Motor neuron (in vitro differentiated cells): ENCODE measurements at places on chromosomes 5 and 9.

- no peak for ATAC-seq
These were observed 6.1 kb downstream of the TJP2 start for GRCh38 chr9:69180200-69180599.

DNA sequence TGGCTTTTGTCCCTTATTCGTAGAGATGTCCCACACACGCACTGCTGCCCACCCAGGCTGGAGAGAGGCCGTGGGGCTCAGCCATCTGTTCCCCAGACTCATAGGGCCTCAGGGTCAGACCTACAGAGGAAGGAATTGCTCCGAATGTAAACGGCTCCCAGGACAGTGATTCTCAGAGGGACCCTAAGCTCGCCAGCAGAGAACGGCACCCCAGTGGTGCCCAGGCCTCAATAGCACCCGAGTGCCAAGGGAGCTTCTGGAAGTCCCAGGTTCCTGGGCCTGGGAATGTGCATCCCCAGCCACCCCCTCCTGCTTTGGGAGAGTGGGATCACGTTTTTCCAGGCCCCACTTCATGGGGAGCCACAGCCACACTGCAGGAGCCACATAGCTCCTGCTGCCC lies 32.9 kb upstream of the CNOT6 start:
- no peak for ATAC-seq

DNA sequence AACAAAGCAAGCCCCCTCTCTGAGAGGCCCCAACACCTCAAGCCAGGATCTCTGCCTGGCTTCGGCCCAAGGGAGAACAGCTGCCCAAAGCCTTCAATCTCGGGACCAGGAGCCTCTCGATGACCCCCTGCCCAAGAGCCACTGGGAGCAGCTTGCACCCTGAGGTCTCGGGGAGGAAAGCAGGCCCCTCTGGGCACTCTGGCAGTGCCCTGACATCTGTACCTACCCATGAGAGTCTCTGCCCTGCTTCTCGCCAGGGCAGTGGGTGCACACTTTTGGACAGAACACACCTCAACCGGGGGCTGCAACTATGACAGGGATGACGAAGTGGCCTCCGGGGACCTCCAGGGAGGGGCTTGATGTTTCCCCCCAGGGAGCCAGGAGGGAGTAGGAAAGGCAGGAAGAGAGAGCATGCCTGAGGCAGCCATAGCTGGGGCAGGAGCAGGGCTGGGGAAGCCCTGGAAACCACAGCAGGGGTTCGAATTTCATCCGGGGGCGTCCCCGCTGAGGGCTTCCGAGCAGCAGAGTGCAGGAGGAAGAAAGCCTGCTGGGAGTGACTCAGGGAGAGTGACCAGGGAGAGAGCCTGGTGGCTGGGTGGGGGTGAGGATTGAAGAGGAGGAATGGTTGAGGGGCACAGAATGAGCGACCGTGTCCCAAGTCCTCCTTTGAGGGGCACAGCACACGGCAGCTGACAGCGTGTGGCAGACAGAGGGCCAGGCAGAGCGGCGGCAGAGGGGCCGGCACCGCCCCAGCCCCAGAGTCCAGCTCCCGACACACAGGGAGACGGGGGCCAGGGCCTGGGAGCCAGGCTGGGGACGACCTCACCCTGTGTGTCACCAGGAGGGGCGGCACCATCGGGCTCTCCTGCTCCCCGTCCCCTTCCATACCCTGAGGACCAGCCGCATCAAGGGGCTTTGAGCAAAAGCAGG lies 1.8 kb downstream of the LPCAT1 start:
- ATAC-seq: no peak

DNA sequence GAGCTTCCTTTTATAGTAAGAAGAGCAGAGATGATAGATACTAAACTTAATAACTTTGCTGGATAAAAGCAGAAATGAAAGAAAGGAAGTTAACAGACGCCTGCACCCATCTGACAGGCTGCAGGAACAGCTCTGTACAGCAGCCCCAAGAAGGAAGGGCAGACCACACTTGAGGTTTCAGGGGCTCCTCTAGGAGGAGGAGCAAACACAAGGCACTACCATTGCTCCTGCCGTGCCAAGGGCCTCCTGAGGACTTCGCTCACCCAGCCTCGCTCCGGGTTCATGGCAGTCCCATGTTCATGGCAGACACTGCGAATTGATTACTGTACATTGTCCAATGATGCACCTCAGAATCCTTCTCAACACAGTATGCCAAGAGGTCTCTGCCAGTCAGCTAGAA lies 85.1 kb downstream of the AMBP start:
- no peak for ATAC-seq

DNA sequence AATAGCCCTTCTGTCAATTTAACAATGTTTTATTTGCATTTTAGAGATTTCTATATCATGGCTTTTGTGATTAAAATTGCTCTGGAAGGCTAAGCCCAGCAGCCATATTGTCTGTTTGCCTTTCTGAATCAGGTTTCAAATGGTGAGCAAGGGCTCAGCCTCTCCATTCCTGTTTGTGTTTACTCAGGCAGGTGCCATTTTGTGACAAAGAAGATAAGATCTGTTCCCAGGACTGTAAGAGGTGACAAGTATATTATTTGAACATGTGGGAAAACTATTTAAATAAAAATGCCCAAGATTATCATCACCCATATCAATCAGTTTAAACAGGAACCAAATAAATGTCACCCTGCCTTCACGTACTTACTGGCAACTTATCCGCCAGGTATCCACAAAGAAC lies 641.3 kb upstream of the KLF4 start:
- ATAC-seq: no peak

GRCh38 chr9:136686534-136686793 lies 793 bp downstream of the AGPAT2 start:
- no peak for ATAC-seq
